ENCODE measurements at places on chromosomes 13 and 19.

DNA sequence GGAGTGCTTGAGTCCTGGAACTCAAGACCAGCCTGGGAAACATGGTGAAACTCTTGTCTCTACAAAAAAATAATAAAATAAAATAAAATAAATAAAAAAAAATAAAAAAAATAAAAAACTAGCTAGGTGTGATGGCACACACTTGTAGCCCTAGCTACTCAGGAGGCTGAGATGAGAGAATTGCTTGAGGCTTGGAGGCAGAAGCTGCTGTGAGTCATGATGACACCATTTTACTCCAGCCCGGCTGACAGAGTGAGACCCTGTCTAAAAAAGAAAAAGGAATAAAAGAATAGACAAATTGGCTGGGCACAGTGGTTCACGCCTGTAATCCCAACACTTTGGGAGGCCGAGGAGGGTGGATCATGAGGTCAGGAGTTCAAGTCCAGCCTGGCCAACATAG lies 1168.9 kb downstream of the SLITRK5 start:
- DNase-seq, result no peak

- no peak for DNase-seq
Measured at GRCh38 chr19:4773047-4773640, 18.4 kb upstream of the FEM1A start.

DNA sequence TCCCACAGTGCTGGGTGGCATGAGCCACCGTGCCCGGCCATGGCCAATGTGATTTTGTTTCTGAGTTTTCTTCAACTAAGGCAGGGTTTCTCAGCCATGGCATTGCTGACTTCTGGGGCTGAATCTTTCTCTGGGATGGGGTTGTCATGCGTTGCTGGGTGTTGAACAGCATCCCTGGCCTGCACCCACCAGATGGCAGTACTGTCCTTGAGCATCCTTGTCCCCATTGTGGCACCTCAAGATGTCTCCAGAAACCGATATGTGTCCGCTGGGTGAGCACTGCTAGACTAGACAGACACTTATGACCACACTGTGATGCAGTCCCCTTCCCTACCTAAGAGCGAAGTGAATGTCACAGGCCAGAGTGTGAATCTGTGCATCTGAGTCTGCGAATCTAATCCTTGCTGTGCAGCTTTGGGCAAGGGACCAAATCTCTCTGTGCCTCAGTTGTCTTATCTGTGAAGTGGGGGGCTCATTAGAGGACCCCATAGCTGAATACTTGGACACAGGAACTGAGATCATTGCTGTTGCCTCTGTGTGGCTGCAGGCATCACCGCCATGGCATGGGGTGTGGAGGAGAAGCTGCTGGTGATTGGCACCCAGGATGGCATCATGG lies 50.3 kb upstream of the SIN3B start:
- DNase-seq, result peak; percentile 84

DNA sequence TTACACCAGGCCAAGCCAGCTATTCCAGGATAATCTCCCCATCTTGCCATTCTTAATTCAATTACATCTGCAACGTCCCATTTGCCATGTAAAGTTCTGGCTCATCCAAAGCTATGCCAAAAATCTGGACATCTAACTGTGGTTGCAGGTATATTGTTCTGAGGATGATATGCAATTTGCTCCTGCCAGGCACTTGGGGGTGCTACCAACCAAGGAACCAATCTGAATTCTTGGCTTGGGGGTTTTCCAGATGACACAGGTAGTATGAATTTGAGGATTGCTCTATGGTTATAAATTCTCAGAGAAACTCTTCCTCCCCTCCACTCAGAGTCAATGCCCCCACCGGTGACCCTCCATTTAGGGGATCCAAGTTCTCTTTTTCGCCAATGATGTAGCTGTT lies 33.0 kb downstream of the CRYL1 start:
- no peak for DNase-seq

DNA sequence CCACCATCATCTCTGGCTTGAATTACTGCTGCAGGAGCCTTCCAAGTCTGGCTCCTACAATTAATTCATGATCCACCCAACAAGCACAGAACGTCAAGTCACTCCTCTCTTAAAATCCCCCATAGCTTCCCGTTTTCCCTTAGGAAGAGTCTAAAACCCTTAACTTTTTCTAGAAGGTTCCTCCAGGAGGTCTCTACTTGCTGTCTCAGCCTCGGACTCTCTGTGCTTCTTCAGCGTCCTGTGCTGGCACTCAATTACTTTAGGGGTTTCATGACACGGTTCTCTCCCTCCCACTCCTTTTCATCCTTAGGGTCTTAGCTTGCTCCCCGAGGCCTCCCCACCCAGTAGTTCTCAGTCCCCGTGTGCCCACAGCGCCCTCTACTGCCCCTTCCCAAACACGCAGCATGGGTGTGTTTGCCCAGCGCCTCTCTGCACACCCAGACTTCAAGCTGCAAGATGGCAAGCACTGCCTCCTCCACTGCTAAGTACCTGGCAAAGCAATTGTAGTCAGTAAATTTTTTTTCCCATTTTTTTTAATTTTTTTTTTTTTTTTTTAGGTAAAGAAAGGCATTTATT lies 25.8 kb upstream of the MAP3K10 start:
- DNase-seq, result peak; percentile 66

DNA sequence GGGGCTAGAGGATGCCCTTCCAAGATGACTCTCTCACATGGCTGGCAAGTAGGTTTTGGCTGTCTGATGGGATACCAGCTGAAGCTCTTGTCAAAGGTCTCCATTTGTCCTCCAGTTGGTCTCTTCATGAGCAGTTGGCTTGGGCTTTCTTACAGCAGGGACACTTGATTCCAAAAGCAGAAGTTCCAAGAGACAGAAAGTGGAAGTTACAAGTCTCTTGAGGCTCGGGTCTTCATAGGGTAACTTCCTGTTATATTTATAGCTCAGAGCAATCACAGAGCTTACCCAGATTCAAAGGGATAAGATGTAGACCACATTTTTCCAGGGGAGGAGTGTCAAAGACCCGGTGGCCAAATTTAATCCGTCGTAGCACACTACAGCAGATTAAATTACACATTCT lies 440.0 kb downstream of the RFC3 start:
- DNase-seq, result no peak
